ENCODE measurements at places on chromosomes 3 and 15.

- no peak for DNase-seq
Observed at GRCh38 chr3:5462086-5462485, 274.6 kb downstream of the EDEM1 start.

- no peak for DNase-seq
Observed at GRCh38 chr3:42020684-42021307, 58.9 kb upstream of the ULK4 start.

DNA sequence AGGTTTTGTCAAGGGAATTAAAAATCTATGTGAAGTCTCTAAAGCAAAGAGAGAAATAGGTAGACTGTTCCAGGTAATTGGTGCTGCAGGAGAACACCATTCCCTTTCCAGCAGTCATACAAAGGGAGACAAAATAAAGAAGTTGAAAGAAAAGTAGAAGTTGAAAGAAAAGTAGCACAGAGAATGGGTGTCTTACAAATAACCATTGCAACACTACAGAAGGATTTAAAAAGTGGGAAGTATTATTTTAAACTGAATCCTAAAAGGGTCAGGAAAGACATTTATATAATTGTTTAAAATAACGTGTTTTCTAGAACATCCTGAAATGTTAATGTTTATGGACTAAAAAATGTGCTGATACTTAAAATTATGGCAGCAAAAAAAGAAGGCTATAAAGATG lies 223.8 kb downstream of the RSRC1 start:
- no peak for DNase-seq

DNA sequence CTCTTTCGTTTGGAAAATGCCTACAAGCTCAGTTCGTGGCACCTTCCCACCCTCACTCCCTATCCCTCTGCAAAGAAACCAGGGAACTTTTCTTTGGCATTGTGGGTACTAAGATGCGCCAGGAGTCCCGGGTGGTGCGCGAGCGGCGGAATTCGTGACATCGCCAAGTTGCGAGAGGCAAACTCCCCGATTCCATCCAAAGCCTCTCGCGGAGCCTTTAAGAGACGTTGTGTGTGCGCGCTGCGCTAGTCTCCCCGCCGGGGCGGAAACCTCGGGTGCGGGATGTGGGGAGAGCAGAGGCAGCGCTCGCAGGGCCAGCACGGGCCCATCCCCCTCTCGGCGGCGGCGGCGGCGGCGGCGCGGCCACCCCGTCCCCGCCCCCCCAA lies 443 bp upstream of the NR2F2 start:
- peak; percentile 67 for DNase-seq

GRCh38 chr3:36827133-36827532 lies 62.8 kb upstream of the DCLK3 start:
- no peak for DNase-seq

DNA sequence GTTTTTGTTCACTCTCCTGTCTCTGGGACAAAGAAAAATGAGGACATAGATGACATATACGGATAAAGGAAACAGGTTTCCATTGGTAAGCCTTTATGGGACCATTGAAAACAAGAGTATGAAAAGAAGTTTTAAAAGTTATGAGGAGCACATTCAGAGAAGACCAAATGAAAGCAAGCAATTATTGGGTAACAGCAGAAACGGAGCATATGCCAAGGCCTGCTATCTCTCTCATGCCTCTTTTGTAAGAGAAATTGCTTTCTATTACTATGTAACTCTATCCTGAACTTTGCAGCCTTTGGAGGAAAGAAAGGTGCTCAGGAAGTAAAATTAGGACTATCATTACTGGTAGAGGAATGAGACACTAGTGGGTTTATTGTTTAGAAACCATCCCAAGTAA lies 14.9 kb upstream of the DPH6 start:
- no peak for DNase-seq

DNA sequence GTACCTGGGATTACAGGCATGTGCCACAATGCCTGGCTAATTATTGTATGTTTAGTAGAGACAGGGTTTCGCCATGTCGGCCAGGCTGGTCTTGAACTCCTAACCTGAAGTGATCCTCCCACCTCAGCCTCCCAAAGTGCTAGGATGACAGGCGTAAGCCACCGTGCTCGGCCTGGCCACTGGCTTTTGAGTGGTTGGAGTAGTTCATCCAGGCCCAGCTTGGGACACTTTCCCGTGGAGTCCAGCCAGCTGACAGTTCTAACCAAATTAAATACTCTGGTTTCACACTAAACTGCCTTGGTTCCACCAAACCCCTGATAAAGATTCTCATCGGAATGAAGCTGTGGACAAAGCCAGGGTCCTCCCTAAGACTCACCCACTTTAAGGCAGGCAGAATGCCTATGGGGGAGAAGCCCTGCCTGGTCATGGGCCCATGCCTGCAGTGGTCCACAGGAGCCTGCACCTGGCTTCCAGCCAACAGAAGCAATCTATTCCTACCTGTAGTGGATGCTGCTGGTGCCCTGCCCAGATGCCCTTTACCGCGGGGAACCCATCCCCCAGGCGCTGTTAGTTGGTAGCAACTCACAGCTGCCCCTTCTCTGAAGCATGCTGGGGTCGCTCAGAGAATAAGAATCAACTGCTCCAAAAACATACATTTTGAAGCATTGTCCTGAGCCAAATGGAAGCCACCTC lies 5.2 kb upstream of the SLC28A1 start:
- no peak for DNase-seq
